ENCODE measurements at places on chromosomes 16 and 17. TPM values are rescaled to one million over a fixed set of nuclear protein-coding genes. Genes with fewer than 3 reads are reported as not detected.

TBC1D3G gene
- not detected for total RNA-seq

TMC7 gene
- total RNA-seq = 5.3 TPM

ATP6V0A1 gene
- 36.0 TPM for total RNA-seq

RASL10B gene
- 0.13 TPM for total RNA-seq

CEP131 gene
- total RNA-seq = 6.5 TPM

OTOA gene
- 0.06 TPM for total RNA-seq

RNF135 gene
- 25.7 TPM for total RNA-seq

APOBR gene
- total RNA-seq = 0.13 TPM

RPS2 gene
- total RNA-seq = 5,624 TPM

SOST gene
- total RNA-seq = 0.03 TPM

BCAR1 gene
- total RNA-seq = 127 TPM

KRTAP1-5 gene
- not detected for total RNA-seq

ZNF276 gene
- total RNA-seq = 20.9 TPM

ZFP90 gene
- 9.0 TPM for total RNA-seq

BOLA2 gene
- total RNA-seq = 29.0 TPM

NOD2 gene
- total RNA-seq = 0.02 TPM

KRTAP3-2 gene
- 0.33 TPM for total RNA-seq

LGALS9 gene
- total RNA-seq = 1.2 TPM

ELMO3 gene
- total RNA-seq = 0.80 TPM

RND2 gene
- total RNA-seq = 0.13 TPM

SLC6A2 gene
- total RNA-seq = 0.05 TPM

XPO6 gene
- 93.5 TPM for total RNA-seq

SBK1 gene
- 0.34 TPM for total RNA-seq

MYH1 gene
- not detected for total RNA-seq

KRT40 gene
- total RNA-seq = not detected

SLFN14 gene
- not detected for total RNA-seq

GSDMA gene
- total RNA-seq = not detected

CIAO3 gene
- total RNA-seq = 33.1 TPM

RNF167 gene
- total RNA-seq = 144 TPM

IRX5 gene
- 1.9 TPM for total RNA-seq

KRT16 gene
- 1.6 TPM for total RNA-seq
